ENCODE measurements at places on chromosomes 5 and 9.

- no peak for DNase-seq
Measured at GRCh38 chr5:92429646-92430045, 1046.5 kb upstream of the ARRDC3 start.

DNA sequence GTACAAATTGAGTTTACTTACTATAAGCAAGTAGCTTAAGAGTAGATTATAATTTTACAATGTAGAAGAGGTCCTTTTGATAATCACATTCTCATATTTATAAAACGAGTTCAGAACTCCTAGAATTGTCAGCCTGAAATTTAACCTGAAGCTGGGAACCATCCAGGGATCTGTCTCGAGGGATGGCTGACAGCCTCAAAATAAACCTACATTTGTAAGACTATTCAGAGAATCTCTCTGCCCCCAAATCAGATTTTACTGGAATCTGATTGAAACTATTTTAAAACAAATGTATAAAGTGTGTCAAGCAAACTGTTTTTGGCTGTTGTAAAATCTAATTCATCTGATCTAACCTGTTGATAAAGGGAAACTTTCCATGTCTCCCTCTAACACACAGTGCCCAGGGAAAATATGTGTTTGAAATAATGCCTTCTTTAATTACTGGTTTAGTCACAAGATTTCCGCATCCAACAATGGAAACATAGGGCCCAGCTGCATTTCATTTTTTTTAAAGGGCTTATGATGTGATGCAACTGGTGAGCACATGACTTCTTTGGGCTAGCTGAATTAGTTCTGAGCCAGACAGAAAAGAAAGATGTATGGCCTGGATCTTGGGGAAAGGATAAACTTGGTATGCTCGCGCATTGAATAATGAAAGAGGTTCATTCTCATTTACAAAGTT, 30.3 kb downstream of the SLC25A46 start:
- no peak for DNase-seq

DNA sequence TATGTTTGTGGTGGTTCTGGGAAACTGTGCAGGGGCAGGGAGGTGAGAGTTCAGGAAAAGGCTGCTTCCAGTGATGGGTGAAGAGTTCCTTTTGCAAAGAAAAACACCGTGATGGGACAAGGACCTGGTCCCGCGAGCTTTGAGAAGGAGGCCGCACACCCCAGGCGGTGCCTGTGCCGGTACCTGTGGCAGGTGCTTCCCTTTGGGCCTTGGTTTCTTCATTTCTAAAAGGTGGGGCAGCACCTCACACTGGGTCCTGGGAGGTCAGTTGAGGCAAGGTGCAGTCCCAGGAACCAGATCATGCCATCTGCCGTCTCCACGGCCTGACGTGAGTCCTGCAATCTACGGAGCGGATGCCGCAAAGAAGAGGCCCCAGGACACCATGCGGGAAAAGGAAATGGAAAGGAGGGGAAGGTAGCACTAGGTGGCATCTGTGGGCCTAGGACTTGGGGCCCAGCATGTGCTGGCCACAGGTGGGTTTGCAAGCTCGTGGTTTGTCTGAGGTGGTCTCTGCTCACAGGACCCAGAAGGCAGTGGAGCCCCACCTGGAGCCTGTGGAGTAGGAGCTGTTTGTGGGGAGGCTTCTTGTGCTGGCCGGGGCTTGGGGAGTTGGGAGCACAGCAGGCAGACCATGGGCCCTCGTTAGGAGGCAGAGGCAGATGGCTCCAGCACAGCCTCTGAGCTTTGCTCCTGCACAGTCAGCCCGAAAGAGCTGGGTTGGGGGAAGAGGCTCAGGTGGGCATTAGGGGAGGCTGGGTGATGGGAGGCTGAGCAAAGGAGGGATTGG, 131.6 kb downstream of the CACNA1B start:
- DNase-seq, result no peak

GRCh38 chr5:143588933-143589662, 185.6 kb upstream of the NR3C1 start:
- DNase-seq, result no peak

GRCh38 chr5:56207537-56207936, 25.6 kb downstream of the ANKRD55 start:
- no peak for DNase-seq

DNA sequence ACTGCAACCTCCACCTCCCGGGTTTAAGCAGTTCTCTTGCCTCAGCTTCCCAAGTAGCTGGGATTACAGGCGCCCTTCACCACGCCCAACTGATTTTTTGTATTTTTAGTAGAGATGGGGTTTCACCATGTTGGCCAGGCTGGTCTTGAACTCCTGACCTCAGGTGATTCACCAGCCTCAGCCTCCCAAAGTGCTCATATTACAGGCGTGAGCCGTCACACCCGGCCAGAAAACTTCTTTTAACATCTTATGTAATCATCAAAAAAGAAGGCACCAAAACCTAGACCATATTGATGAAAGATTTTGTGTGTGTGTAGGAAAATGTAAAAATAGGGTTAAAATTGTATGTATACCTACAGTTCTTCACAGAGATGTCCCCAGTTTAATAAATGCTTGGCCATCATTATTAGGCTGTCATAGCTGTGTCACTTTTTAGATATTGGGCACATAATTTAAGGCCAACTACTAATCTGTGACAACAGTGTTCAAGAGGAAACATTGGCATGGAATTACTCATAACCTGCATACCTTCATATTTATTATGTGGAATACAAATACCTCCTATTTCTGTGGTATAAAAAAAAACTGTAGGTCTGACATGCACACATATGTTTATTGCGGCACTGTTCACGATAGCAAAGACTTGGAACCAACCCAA, 44.4 kb downstream of the RAD50 start:
- DNase-seq, result no peak

- DNase-seq, result no peak
Measured at GRCh38 chr9:13787234-13787833, 507.8 kb upstream of the MPDZ start.

- DNase-seq, result no peak
Measured at GRCh38 chr9:35834260-35835215, 5.5 kb downstream of the TMEM8B start.

DNA sequence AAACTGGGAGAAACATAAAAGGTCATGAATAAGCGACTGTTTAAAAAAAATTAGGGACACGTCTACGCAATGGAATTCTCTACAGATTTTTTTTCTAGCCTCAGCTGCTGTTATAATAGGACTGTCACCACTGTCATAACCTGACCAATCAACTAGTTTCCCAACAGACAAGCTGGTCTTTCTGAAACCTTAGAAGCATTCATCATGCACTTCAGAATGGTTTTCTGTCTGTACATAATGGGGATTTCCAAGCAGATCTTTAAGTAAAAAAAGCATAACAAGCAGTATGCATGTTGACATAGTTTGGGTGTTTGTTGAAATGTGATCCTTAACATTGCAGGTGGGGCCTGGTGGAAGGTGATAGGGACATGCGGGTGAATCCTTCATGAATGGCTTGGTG, 58.3 kb upstream of the SEMA6A start:
- DNase-seq, result no peak

- no peak for DNase-seq
Measured at GRCh38 chr5:56725711-56726411, 89.5 kb upstream of the MAP3K1 start.

DNA sequence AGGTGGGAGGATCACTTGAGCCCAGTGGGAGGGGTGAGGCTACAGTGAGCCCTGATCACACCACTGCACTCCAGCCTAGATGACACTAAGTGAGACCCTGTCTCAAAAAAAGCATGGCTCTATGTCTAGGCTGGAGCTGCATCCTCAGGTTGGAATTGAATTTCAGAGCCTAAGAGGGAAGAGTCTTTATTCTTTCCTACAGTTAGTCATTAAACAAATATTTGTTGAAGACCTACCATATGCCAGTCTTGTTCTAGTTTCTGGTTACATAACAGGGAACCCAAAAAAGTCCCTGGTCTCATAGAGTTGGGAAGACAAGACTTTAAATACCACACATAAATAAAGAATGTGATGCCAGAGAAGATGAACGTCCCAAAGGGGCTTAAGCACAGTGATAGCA, 6.9 kb upstream of the GRPEL2 start:
- no peak for DNase-seq

DNA sequence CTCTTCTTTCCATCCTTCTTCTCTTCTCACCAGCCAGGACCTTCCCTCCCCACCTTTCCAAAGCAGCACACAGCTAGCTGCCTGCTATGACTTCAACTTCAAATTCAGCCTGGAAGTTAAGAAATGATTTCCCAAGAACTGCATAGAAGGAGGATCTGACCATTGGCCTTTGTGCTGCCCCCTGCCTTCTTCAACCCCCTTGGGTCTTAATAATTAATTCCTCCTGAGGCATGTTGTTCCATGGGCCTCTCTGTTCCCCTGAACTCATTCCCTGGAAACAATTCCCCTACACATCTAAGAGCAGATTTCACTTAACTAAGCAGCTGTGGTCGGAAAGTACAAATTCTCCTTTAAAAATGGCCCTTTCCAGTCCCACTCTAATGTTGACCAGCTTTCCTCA, 62.4 kb downstream of the ADAMTS12 start:
- DNase-seq, result no peak

GRCh38 chr9:97907046-97907445, 15.3 kb downstream of the TRMO start:
- DNase-seq, result no peak

- no peak for DNase-seq
Measured at GRCh38 chr9:80883826-80884579, 805.3 kb downstream of the TLE1 start.

DNA sequence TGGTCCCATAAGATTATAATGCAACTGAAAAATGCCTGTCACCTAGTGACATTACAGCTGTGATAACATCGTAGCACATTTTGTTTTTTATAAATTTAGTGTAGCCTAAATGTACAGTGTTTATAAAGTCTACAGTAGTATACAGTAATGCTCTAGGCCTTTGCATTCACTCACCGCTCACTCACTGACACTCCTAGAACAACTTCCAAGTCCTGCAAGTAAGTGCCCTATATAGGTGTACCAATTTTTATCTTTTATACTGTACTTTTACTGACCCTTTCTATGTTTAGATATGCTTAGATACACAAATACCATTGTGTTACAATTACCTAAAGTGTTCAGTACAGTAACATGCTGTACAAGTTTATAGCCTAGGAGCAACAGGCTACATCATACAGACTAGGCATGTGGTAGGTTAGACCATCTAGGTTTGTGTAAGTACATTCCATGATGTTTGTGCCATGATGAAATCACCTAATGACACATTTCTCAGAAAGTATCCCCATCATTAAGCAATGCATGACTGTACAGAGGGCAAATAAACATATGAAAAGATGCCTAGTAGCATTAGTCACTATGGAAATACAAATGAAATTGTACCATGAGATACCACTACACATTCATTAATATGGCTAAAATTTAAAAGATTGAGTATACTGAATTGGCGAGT, 127.6 kb downstream of the TRPM6 start:
- no peak for DNase-seq

DNA sequence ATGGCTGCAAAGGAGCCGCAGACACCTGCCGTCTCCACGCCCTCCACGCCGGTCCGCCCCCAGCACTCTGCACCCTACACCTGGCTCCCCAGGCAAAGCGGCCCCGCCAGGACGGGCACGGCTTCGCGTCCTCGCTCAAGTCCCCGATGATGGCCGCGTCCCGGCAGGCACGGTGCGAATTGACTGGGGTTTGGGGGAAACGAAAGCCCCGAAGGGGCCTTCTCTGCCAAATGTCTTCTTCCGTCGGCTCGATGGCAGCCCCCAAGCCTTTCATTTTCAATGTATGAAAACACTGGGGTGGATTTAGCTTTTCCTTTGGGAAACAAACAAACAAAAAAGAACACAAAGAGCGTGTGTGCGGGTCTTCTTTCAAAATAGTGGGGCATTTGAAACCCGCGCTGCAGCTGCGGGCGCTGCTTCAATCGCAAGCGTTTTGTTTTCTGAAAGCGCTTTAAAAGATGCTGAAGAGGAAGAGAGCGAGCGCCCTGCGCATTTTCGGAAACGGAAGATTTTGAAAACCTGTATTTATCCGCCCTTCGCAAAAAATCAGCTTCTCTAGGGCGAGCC, 160.0 kb downstream of the RMI1 start:
- no peak for DNase-seq

- DNase-seq, result no peak
Measured at GRCh38 chr9:97906236-97906831, 16.0 kb downstream of the TRMO start.

DNA sequence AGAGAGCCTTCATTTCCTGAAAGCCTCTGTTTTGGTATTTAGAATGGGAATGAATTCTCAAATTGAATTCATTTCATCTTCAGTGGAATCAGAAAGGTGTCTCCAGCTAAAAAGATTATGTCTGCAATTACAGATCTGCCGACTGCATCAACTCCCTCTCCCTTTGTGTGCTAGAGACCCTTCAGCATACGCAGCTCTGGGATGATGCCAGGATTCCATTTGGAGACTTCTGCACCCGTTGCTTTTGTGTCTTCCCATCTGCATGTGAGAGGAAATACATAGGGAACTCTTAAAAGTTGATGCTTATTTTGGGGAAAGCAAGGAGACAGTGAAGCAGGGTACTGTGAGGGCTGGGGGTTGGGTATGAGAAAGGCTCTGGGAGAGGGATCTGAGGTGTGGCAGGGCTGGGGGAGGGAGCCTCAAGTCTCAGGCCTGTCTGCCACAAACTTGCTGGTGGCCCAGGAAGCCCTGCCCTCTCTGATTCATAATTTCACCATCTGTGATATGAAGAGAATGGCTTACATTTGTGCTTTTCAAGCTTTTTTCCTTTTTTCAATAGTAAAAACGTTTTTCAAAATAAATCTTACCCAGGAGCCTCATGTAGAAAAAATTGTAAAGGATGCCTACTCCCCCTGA, 89.7 kb upstream of the SAP30L start:
- no peak for DNase-seq

GRCh38 chr9:125663127-125663526, 43.9 kb downstream of the MAPKAP1 start:
- no peak for DNase-seq

- DNase-seq, result no peak
Measured at GRCh38 chr9:111975709-111976108, 79.1 kb downstream of the UGCG start.
